ENCODE measurements at places on chromosomes 16 and 17.

DNA sequence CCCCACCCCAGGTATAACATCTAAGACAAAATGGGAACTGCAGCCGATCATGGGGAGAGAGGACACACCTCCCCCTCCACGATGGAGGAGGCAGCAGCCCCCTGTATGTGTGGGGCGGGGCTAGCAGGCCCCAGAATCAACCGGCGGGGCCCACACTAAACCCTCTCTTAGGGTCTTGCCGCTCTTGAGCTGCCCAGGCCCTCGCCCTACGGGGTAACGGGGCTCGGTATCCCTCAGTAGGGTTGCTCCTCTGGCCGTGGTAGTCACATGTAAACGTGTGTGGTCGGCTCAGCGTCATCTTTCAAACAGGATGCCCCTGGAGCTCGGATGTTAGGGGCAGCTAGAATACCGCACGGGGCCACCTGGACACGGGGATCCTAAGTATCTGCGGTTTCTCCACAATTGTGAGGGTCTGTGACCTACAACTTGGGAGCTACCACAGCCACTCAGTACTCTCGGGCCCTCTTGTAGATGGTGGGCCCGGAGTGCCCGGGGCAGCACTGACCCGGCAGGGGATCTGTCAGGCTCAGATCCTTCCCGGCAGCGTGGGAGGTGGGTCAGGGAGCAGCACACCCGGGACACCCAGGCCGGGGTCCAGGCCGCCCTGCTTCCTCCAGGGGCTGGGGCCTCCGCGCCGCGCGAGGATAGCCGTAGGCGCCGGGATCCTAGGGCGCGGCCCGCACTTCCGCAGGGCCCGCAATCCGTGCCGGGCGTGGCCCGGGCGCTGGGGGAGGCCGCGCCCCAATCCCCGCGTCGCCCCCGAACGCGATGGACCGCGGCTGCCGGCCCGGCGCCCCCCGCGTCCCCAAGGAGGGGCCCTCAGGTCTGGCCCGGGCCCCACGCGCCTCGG is 781 bp downstream of the ARHGDIA start:
- DNase-seq: no peak

DNA sequence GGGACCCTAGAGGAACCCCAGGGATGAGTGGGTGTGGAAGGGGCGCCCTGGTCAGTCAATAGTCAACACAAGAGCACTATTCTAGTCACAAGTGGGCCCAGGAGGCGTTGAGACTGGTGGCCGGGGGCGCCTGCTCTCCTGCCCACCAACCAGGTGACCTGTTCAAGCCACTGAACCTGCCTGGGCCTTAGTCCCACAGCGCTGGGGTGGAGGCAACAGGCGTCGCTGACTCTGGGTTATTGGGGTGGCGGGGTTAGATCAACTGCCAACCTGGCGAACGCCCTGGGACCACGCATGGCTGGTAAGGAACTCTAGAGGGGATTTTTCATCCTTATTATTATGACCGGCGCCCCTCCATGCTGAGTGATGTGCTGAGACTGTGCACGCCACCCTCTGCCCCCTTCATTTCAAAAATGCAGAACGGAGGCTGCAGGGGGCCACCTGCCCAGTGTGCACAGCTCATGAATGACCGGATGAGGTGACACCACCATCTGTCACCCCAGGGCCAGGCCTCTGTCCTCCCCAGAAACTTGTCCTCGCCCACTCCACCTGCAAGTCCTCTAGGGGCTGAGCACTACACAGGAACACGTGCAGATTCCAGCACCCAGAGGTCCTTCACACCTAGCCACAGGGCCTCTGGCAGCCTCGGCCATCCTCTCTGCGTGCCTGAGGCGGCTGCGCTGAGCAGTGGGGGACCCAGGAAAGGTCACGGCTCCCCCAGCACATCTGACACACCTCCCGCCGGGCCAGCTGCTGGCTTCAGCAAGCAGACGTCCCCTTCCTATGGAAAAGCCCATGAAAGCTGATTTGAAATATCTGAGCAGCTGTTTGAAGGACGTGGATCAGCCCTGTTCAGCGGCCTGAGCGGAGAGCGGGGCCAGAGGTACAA is 51.6 kb upstream of the DNAH17 start:
- DNase-seq: no peak

- no peak for DNase-seq
These were observed 7.7 kb downstream of the HSDL1 start for GRCh38 chr16:84137287-84137686.

DNA sequence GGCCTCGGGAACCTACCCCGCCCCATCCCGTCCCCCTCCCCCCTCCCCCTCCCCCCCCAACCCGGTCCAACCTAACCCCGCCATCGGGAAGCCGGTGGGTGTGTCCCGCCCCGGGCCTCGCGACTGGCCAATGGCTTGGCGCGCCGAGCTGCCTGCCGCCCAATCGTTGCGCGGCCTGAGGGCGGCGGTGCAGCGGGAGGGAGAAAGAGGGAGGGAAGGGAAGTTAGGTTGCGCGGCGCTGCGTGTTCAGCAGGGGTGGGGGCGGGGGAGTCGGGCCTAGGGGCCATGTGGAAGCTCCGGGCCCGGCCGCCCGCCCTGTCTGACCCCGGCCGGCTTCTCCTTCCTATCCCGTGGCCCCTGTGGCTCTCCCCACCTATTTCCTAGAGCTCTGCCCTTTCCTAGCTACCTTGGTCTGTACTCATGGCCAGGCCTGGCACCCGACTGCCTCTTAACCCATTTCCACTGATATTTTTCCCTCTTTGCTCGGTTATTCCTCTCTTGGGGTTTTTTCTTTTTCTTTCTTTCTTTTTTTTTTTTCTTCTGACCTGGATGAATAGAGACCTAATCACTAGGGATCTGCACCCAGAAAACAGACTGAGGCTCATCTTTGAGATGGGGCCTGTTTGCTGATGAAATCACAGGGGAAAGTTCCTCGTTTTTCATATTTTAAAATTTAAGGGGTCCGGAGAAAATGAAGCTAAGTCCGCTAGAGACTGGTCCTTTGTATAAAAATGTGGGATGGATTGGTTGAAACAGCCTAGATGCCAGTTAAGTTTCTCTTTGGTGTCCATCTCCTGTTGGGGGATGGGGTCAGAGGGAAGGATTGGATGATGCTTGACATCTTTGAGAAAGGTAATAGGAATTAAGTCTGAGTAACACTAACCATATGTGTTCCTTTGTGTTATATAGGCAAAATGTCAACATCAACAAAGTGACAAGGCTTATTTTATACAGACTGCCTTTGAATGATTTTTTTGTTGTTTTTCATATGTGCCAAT is 1.1 kb downstream of the KPNB1 start:
- DNase-seq: peak; percentile 96

DNA sequence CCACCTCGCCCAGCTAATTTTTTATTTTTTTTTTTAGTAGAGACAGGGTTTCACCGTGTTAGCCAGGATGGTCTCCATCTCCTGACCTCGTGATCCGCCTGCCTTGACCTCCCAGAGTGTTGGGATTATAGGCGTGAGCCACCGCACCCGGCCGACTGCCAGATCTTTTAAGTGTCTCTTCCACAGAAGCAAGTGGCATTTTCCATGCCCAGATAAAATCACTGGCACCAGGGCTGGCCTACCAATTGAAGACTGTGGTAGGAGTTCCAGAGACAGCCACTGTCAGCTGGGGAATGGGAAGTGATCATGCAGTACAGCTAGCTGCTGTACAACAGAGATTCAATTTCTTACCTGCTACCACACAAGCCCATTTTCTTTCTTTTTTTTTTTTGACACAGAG is 17.9 kb downstream of the CNP start:
- no peak for DNase-seq

- DNase-seq: no peak
These were observed 2.2 kb upstream of the ZNF23 start for GRCh38 chr16:71464231-71464630.

GRCh38 chr16:56789360-56789759 is 59.4 kb downstream of the NUP93 start:
- DNase-seq: peak; percentile 4

Data from stimulated activated naive CD4-positive, alpha-beta T cell treated with Interleukin-2 at 50 U/mL for 16 hours (primary cell).